ENCODE measurements at places on chromosomes 6 and 20.

- no peak for DNase-seq
These were observed 5.5 kb upstream of the PCMTD2 start for GRCh38 chr20:64250027-64250426.

DNA sequence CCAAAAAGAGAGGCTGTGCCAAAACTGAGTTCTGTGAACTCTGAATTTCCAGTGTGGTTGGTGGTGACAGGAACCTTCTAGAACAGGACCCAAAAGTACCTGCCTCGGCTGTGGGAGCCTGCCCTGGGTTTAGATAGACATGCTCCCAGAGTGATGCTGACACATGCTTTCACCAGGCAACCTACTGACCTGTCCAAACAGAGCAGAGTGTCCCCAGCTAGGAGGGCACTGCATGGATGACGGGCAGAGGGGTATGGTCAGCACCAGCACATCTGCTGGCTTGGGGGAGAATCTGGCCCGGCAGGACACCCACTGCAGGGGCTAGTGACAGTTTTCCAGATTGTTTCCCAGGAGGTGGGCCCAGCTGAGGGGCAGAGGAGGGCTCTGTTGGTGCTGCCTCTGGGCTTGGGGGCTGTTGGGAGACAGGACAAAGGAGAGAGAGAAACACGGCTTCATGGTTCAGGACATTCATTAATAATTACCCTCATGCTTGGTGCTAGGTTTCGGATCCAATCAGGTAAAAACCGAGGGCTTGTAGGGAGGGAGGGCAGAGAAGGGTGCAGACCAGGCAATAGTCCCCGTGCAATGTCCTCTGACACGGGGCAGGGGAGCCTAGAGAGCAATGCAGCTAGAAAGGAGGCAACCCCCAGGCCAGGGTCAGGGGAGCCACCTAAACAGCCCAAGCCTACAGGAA lies 15.0 kb downstream of the KCNK5 start:
- no peak for DNase-seq

GRCh38 chr20:49170714-49171113 lies 17.4 kb downstream of the STAU1 start:
- no peak for DNase-seq

DNA sequence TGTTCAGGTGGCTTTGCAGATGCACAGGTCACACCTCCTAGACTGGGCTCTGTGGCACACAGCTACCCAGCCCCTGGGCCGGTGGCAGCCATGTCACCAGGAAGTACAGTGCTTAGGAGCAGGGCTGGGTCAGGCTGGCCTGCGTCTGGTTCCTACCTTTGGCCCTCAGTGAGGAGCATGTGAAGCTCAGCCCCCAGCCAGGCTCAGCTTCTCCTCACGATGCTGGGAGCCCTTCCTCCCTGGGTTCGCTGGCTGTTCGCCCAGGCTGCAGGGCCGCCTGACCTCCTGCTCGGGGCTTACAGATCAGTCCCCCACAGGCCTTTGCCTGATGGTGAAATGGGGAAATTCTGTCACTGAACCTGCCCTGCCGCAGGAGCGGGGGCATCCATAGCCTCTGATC lies 23.1 kb downstream of the SPATA2 start:
- DNase-seq, result no peak

DNA sequence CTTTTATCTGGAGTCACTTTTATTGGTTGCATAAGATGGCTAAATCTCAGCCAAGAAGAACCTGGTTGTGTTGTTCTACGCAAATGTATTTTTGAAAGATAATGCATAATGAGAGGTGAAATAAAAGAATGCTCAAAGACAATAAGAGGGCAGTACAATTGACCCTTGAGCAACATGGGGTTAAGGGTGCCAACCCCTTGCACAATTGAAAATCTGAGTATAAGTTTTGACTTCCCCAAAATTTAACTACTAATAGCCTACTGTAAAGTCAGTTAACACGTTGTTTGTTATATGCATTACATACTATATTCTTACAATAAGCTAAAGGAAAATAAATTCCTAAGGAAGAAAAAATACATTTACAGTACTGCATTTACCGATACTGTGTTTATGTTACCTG lies 5.9 kb downstream of the RNF146 start:
- no peak for DNase-seq

DNA sequence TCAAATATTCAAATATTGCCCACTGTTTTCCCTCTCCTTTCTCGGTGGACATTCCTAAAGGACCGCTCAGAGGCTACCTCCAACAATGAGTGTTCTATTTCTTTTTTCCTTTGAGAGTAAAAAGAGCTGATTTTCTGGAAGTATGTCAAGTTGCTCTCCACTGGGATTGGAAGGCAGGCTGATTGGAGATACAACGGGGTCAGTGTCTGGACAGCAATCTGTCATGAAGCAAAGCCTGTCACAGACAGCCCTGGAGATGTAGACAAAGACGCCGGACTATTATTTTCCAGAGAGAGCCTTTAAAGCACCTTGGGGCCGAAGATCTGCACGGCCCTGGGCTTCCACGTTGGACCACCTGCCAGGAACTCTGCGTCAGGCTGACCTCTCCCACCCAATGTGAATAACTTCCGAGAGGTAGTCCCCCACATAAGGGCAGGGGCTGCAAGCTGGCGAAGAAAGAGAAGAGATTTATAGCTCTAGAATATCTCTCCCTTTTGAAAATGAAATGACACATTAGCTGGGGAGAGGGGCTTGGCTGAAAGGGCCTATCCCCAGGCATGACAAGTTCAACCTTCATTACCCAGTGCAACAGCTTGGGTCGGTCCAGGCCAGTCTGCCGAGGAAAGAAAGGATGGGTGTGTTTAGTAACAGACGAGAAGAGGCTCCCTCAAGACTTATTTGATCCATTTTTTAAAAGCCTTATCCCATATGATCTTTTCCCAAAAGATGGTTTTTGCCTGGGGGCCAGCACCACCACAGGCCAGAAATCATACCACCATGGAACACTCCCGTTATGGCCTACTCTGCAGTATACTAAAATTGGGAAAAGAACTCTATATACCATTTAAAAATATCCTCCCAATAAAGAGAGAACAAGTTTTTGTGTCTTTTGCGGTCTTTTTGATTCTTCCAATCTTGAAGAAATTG lies 131.1 kb downstream of the OLIG3 start:
- no peak for DNase-seq

- DNase-seq, result no peak
These were observed 111.7 kb upstream of the PTPRK start for GRCh38 chr6:128632131-128632530.

DNA sequence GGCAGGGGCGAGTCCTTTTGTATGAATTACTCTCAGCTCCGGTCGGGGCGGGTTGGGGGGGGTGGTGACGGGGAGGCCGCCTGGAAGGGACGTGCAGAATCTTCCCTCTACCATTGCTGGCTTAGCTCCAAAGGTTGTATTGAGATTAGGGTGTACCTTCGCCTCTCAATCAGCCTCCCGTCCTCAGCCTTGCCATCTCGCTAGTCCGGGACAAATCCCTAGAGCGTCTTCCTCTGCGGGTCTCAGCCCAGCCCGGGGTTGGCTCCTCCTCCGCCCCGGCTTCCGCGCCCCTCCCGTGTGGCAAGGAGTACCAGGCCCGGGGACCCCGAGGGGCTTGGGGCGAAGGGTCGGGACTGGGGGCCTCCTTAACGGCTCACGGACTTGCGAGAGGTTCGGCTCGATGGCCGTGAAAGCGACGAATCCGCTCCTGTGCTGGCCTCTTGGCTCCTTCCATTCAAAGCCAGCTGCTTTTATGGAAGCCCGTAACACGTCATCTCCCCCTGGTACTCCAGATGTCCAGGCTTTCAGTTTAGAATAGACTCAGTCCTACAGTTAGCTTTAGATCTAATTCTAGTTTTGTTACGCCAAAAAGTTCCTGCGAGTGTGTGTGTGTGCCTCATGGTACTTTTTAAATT lies 636 bp upstream of the EEF1A1 start:
- peak; percentile 79 for DNase-seq

GRCh38 chr20:31355981-31356380 lies 12.4 kb upstream of the DEFB118 start:
- DNase-seq, result no peak

DNA sequence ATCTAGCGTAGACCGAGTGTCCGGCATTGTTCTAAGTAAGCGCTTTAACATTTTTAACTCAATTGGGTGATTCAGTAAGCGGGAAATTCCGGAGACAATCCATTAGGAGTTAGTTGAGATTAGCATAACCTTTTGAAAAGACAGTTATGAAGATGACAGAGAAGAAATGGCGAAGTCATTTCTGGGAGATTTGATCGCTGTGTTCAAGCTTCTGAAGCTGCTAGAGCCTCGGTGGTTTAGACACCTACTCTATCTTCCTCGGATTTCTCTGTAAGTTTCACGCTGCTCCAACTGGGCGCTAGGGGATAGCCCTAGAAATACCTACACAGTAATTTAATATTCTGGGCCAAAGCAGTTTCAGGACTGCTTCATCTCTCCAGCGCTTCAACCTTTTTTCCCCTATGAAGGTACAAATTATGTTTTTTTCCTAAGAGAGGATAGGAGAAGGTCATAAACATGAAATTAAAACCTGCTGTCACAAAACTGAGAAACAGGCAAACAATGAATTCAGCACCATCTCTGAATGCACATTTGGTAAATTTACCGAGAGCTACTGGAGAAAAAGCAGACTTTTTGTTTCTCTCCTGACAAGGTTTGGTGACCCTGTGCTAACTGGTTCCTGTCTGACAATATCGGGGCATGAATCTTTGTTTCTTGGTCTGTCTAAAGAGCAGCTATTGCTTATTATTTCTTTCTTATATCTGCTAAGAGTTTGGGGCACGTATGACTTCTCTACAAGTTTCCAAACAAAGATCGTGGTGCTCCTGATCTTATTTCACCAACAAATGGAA lies 22.4 kb downstream of the ZNF311 start:
- peak; percentile 49 for DNase-seq

- no peak for DNase-seq
These were observed 42.4 kb upstream of the GCLC start for GRCh38 chr6:53587291-53587690.

- no peak for DNase-seq
These were observed 69.1 kb downstream of the FAM120B start for GRCh38 chr6:170375661-170376060.

DNA sequence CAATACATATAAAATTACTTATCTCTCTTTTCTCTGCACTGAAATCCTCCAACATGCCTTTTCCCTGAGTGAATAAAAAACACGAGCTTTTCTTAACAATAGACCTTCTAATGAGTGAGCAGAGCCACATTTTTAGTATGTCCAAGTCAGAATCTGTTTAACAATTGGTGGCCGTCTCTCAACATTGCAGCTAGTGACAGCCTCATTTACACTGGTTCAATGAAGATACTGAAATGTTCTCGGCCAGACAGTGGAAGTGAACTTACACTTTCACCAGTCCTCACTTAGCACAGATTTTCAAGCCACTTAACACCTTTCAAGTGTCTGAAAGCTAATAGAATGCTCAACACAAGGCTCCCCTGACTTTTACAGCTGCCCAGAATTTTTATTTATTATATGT lies 767.1 kb downstream of the KIF16B start:
- no peak for DNase-seq

DNA sequence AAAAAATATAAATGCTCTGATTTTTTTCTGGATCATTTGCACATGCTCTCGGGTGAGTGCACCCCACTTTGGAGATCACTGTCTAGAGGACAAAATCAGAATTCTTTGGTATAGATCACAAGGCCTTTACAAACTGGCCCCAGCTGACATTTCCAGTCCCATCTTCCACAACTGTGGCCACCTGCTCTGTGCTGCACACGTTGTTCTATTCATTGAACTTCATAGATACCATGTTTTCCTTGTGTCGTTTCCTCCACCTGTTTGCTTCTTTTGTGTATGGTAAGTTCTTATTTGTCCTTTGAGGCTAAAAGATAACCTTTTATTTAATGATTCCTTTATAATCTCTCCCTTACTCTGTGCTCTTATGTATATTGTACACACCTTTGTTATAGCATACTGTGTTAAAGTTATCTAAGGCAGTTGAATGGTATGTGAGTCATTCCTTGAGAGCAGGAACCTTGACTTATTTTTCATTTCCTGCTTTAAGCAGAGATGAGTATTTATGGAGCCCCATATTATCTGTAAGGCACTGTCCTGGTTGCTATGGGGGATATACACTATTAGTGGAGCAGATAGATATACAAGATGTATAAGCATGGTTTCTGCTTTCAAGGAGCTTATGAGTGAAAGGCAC lies 12.0 kb upstream of the SLC17A5 start:
- DNase-seq, result no peak

DNA sequence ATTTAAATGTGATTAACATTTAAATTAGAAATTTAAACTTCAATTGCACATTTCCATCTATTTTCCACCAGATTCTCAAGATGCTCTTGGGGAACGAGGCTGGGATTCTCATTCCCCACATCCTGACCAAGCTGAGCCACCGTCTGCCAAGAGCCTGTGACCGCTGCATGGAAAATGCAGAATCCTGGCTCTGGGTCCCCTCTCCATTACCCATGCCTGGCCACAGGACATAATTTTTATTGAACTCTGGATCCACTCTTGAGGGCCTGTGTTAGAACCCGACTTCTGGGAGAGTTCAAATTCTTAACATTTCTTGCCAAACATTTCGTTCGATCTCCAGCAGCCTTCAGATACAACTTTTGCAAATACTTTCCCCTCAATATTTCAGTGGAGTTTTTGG lies 201.6 kb upstream of the SNX9 start:
- DNase-seq, result peak; percentile 44

DNA sequence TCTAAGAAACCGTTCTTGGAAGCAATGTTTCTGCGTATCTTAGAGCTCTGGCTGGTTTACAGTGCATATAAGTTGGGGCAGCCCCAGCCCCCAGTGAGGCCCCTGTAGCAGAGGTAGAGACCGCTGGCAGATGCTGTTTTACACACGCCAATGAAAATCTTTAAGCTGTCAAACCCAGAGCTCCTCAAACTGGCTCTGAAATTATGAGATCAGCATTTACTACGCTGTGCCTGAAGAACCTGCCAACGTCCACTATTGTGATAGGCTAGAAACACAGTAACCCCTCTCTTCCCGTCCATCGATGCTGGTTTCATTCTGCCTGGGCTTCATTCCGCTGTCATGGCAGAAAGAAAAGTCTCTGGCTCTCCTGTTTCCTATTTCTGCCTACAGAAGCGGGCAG lies 160.6 kb downstream of the SMOC2 start:
- no peak for DNase-seq

- DNase-seq, result no peak
These were observed 67.7 kb downstream of the RPP40 start for GRCh38 chr6:4935975-4936680.

DNA sequence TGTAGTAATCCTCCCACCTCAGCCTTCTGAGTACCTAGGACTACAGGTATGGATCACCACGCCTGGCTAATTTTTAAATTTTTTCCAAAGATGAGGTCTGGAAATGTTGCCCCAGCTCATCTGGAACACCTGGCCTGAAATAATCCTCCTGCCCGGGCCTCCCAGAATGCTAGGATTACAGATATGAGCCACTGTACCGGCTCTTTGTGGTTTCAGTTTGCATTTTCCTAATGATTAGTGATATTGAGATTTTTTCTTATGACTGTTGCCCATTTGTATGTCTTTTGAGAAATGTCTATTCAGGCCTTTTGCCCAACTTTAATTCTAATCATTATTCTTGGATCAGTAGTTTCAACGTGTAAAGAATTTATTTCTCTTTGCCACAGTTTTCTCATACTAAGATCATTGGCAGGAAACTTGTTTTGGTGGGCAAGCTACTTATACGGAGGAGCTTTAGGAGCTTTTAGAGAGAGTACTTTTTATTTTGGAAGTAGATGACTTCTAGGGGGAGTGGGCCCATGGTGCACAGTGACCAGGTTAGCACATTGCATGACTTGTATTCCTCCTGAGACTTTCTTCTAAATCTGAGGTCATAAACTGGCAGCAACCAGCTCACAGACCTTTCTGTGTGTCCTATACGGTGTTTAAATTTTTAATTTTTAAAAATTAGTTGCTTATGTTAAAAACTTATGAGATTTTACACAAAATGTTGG lies 62.3 kb downstream of the STK4 start:
- DNase-seq, result no peak

All from GM03348 (cell line).